Ovary (tissue), 10 donors: ENCODE measurements at places on chromosomes 11 and 22. TPM values are rescaled to one million over a fixed set of nuclear protein-coding genes. Genes with fewer than 3 reads are reported as not detected.

DNA sequence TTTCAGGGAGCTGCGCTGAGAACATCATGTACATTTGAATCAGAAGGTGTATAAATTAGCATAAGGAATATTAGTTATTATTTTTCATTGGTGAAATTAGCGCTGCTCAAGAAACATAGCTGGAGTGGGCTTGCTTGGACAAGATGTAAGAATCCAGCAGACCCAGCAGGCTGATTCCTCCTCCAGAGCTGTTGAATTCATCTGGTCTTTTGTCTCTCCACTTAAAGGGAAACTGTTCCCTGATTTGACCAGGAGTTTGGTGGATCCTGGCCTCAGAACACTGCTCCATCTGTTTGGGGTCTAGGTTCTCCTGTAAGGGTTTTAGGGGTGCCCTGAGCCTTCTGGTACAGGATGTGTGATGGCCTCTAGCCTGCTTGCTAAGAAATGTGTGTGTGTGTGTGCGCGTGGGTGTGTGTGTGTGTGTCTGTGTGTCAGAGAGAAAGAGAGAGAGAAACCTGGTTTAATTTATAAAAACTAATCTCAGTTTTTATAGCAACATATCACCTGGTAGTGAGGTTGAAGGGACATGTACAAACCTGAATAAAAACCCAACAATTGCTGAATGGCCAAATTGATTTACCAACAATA lies 8.3 kb upstream of the SORL1 start:
- DNase-seq, result no peak

GRCh38 chr11:77075425-77075905 lies 8.7 kb downstream of the CAPN5 start:
- DNase-seq, result no peak

DNA sequence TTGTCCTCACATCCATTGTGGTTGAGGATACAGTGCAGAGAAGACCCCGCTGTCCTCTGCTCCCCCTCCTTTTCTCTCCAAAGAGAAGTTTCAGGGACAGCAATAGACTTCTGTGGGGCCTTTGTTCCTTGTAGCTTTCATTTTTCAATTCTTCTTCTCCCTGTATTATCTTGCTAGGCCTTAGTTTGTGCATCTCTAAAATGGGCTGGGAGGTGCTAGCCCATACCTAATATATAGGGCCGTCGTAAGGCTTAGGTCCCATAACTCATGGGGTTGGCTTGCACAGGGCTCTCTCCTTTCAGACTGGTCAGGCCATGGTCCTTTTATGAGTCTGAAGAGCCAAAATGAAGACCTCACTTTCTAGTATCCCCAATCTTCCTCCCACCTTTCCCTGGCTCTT lies 33.0 kb downstream of the ZBTB16 start:
- DNase-seq, result no peak

- DNase-seq, result no peak
These were observed 11.9 kb downstream of the HIRA start for GRCh38 chr22:19419464-19420178.

- no peak for DNase-seq
These were observed 1.6 kb downstream of the KIAA0930 start for GRCh38 chr22:45238957-45239680.

DNA sequence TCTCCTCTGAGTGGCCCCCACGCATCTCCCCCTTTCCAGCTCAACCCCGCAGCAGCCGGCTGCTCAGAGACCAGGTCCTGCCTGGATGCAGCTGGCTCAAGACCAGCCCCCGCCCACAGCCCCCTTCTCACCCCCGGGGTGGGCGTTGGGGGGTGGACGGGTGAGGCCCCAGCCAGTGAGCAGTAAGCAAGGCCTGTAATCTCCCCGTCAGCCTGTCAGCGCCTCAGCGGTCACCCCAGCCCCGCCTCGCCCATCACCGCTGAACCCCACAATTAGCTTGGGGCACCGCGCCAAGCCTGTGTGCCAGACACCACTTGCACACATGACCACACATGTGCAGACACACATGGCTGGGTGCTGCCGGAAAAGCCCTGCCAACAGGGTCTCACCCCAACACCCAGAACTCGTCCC lies 5.9 kb downstream of the PLXNB2 start:
- no peak for DNase-seq

- no peak for DNase-seq
These were observed 171.8 kb downstream of the CTTN start for GRCh38 chr11:70569996-70570692.

DNA sequence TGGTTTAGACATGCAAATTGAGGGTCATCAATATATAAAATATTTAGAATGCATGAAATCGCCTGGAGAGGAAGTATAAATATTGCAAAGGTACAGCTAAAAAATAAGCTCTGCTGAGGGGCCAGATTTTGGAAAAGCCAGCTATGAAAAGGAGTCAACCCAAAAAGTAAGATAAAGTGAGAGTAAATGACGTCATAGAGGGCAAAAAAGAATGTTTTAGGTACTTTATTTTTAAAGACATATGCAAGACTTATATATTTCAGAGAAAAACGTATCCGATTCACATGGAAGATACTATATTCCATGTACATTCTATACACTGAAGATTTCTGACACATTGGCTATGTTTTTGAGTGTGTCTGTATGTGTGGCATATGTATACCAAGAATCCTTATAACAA lies 13.6 kb downstream of the GRM5 start:
- no peak for DNase-seq

GRCh38 chr11:109970516-109971183 lies 122.5 kb upstream of the ZC3H12C start:
- DNase-seq, result no peak

- peak; percentile 74 for DNase-seq
These were observed 39.3 kb upstream of the CELSR1 start for GRCh38 chr22:46576556-46577367.

- DNase-seq, result no peak
These were observed 51.8 kb downstream of the CD6 start for GRCh38 chr11:61023086-61023965.

- peak; percentile 38 for DNase-seq
These were observed 201.0 kb upstream of the NAV2 start for GRCh38 chr11:19511413-19512183.

DNA sequence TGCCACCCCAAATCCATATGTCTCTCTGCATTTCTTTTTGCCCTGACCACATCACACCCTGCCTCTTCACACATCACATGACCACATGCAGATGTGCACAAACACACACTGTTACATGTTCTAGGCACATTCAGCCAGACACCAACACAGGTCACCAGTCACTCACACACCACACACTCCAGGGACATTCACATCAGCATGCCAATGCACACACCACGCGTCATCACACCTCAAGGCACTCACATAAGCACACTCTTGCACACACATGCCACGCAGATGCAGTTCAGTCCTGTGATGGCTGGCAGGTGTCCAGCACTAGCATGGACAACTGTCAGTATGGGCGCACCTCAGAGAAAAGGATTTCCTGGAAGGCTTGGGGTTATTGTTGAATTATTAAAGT lies 77.0 kb upstream of the MYOD1 start:
- DNase-seq, result no peak

GRCh38 chr11:492427-493226 lies 14.4 kb downstream of the RNH1 start:
- no peak for DNase-seq

DNA sequence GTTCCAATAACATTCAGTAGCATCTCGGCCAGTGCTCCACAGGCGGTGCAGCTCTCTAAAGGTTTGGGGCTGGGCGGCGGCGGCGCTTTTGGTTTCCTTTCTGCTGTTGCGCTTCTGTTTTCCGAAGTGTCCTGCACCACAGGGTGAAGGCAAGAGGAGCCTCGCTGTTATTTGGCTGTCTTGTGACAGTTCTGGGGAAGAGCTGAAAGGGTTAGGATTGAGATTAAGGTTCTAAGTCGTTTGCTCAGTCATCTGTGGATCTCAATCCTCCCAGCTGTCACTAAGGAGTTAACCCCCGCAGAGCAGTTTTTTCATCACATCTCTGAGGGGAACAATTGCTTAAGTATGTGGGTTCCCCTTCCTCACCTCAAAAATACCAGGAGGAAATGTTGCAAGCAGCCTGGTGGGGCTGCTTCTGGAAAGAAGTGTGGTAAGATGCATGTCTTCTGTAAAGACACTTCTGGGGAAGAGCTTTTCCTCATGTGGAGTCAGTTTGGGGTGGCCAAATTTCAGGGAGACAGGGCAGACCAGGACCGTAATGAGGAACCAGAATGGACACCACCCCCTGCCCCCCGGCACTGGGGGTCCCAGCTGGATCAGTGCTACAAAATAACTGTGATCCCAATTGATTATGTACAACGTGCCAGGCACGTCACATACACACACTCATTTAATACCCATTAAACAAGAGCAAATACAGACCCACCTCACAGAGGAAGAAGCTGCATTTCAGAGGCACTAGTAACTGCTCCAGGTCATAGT lies 14.2 kb downstream of the TMEM121B start:
- DNase-seq, result no peak

DNA sequence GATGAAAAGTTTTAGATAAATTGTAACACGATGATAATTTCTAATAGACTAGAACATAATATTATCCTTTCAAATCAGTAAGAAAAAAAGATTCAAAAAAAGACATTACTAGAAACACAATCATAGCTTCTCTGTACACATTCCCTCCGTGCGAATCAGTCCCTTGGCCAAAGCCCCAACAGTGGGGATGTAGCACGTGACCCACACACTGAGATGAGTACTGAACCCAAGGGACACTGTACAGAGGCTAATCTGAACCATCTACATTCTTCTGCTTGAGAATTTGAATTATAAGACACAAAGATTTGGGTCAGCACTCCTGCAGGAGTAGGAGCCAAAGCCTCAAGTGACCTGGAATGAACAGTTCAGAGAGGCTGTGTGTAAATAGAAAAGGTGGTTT lies 353.7 kb downstream of the INSC start:
- DNase-seq, result no peak

DNA sequence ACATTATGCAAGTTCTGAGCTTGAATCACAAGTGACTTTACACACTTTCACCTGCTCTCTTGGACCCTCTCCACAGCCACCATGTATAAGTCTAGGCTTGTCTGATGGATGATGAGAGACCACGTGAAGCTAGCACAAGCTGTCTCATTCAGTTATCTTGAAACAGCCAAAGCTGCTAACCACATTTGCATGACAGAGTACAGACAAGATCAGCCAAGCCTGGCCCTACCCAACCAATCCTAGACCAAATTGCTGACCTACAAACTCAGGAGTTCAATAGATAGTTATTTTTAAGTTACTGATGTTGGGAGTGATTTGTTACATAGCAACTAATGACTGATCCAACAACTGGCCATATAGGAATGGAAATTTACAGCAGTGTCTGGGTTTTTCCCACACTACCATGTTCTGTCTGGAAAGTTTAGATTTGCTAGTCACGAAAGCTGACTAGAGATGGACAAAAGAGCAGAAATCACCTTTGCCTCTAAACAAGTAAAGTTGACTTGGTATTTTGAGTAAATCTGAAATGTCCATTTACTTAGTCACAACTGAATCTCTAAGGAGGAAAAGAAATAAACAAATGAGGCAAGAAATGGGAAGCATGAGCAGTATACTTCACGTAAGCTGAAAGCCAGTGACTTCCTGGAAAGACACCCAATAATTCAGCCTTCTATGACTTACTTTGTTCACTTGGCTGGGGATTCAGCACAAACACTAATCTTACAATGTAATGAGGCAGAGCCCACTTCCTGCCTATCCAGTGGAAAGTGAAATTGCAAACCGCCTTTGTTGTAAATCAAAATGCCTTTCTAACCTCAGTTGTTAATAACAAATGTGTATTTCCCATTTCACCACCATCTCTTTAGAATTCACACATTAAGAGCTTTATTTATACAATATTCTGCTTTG lies 101.7 kb downstream of the FAM181B start:
- no peak for DNase-seq

DNA sequence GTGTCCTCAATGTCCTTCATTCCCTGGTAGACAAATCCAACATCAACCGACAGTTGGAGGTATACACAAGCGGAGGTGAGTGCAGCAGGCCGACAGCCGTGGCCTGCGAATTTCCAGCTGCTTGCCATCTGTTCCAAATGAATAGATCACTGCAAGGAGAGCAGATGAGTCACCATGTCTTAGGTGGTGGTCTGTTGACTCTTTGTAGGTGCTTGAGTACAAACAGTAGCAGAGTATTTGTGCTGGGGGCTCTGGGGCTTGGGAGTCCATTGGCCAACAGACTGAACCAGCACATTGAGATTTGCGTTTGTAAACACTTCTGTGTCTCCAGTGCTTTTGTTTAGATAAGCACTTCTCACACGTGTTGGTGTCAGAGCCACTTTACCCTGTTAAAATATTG lies 21.1 kb downstream of the EIF3L start:
- DNase-seq, result no peak

DNA sequence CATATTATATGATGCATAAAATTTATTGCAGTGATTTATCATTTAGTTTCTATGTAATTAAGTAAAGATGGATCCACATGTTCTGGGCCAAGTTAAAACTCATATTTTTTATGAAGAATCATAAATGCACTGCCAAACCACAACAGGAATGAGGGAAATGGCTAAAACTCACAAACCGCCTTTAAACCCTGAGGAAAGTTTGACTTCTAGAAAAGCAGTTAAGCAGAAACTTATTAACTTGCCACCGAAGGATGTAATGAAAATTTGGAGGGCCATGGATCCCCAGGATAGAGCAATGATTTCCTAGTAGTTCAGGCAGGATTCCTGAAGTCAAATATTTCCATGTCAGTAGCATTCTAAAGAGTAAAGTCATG lies 218.3 kb upstream of the CTSC start:
- no peak for DNase-seq

GRCh38 chr22:29877620-29878019 lies 5.4 kb upstream of the MTMR3 start:
- no peak for DNase-seq

- DNase-seq, result no peak
These were observed 16.6 kb downstream of the ASRGL1 start for GRCh38 chr11:62353841-62354240.

DNA sequence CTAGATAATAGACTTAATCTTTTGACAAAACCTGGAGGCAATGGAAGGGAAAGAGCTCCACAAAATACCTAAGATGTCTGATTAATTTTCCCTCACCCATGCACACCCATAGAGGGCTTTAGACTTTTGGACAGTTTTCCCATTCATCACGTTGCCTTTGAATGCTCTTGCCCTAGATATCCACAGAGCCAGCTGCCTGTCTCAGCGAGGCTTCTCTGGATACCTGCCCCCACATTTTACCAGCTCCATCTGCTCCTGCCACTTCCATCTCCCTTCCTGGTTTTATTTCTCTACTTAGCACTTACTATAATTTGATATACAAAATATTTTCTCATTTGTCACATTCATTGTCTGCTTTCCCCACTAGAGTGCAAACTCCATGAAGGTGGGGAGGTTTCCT lies 136.8 kb downstream of the FDX1 start:
- DNase-seq, result no peak

GRCh38 chr11:67614730-67615714 lies 8.3 kb downstream of the NDUFV1 start:
- peak; percentile 30 for DNase-seq

The NLRP6 gene
- not detected for polyA plus RNA-seq

The DMC1 gene
- polyA plus RNA-seq, result 0.82 TPM

The OR8G5 gene
- not detected for polyA plus RNA-seq

The PRODH gene
- polyA plus RNA-seq, result 0.69 TPM

The KCNJ11 gene
- polyA plus RNA-seq, result not detected

The SYNGR1 gene
- 82.7 TPM for polyA plus RNA-seq

The OSM gene
- polyA plus RNA-seq, result not detected

The ADM2 gene
- polyA plus RNA-seq, result 0.01 TPM

The CBLIF gene
- not detected for polyA plus RNA-seq

The VPS51 gene
- 221 TPM for polyA plus RNA-seq

The MMP8 gene
- polyA plus RNA-seq, result 0.02 TPM

The COX8A gene
- 438 TPM for polyA plus RNA-seq

The RAB36 gene
- polyA plus RNA-seq, result 5.1 TPM
